Stimulated activated naive CD4-positive, alpha-beta T cell treated with Interleukin-2 at 50 U/mL for 16 hours (primary cell): ENCODE measurements at places on chromosomes 6 and 20.

- peak; percentile 62 for DNase-seq
Observed at GRCh38 chr6:111087106-111087835, at the start of gene SLC16A10. TSS of gene SLC16A10 (plus strand) at chr6:111087503. CDS start at chr6:111087753, 250 bp downstream.

GRCh38 chr20:22999756-23000155 lies 35.4 kb upstream of the SSTR4 start:
- no peak for DNase-seq

GRCh38 chr6:42185597-42185996 lies 9.2 kb downstream of the GUCA1B start:
- no peak for DNase-seq

DNA sequence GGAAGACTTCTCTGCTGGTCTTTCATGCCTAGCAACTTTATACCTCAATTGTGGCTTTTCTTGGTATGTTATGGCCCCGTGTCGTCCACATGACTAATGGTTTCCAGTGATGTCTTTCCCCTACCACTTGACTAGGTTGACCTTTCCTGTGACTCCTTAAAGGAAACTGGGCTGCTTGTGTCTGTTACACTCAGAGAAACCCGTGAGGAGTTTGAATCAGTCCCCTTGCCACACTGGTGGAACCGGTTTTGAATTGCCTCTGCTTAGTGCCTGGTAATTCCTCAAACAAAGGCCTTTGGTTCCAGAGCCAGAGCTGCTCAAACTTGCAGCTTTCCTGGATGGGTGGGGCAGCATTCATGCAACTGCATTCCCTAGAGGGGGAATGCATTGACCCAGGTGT lies 21.9 kb downstream of the ECT2L start:
- no peak for DNase-seq

DNA sequence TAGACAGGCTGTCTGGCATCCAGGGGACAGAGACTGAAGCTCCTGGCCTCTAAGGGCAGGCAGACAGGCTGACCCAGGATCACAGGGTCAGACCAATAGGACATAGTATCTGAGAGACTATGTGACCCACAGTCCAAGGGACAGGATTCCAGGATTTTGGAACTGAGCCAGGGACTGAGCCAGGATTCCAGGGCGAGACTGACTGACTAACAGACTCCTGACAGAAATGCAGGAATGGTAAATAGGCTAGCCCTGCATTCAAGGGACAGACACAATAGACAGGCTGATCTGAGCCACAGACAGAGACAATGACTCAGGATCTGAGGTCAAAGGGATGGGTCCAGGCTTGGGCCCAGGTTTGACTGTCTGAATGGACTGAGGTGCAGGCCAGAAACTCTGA lies 19.8 kb downstream of the XKR7 start:
- DNase-seq: no peak

DNA sequence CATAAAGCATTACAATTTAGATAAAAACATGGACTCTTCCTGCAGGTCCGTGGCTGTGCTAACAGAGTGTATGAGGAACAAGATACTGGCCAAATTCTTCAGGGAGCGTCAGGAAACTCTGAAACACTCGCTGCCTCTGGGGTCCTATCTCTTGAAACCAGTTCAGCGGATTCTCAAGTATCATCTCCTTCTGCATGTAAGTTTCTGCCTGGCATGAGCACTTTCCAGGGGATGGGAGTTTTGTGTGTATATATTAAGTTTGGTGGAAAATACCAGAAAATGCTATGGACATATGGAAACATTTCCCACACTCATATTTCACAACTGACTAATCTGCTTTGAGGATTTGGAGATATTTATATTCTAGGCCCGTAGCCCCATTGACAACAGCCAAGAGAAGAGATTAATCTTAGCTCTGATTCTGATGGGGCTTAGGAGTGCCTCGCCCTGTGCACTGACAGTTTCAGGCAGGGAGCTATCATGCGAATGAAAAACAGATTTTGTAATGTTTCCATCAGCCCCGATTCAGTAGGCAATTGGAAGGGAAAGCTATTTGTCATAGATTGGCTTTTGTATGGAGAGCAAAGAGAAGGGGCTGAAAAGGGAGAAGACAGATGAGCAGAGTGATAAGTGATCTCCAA lies 64.7 kb upstream of the MTHFD1L start:
- DNase-seq: no peak

DNA sequence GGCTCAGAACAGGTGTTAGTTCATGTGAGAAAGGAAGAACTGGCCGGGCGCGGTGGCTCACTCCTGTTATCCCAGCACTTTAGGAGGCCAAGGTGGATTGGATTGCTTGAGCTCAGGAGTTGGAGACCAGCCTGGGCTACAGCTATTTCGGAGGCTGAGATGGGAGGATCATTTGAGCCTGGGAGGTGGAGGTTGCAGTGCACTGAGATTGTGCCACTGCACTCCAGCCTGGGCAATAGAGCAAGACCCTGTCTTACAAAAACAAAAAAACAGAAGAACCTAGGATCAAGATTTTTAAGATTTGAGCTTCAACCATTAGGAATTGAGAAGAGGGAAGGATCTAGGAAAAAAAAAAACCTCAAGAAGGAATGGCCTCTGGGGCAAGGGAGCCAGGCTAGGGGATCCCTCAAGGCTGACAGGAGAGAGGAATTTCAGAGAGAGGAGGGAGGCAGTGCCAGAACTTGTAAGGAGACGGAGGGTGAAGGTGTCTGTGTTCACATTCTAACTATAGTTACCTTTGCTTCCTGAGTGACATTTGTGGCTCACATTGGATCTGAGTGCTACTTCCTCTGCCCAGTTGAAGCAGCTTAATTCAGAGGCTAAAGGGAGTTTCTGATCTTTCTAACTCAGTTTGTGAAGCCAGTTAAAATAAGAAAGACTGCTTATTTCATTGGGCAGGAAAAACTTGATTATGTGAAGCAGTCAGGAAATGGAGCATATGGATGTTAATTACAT lies 26.1 kb downstream of the CHMP4B start:
- no peak for DNase-seq

DNA sequence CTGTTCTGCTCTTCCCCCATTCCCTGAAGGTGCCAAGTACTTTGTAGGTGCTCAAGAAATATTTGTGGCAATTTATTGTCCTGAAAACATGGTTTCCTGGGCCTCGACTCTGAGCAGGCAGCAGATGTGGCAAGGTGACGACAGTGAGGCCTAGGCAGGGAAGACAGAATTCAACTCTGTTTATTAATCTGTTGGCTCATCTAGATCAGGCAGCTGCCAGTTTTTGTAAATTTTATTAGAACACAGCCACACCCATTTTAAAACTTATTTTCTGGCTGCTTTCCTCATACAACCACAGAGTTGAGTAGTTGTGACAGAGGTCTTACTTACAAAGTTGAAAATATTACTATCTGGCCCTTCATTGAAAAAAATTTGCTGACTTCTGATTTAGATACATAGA lies 24.5 kb downstream of the MAPK14 start:
- no peak for DNase-seq
